ENCODE measurements at places on chromosomes 5 and 9. TPM values are rescaled to one million over a fixed set of nuclear protein-coding genes. Genes with fewer than 3 reads are reported as not detected.

The SPATA9 gene
- total RNA-seq, result not detected

The PPP3R2 gene
- total RNA-seq, result not detected

The GPX3 gene
- total RNA-seq, result 0.23 TPM

The DIPK1B gene
- total RNA-seq, result 0.37 TPM

The HTR1A gene
- total RNA-seq, result not detected

The C9orf152 gene
- not detected for total RNA-seq

Measured in activated naive CD4-positive, alpha-beta T cell treated with anti-CD3 and anti-CD28 coated beads, Interleukin-2, amount 50 U/mL, for 72 hours (primary cell).